ENCODE measurements at places on chromosomes 16 and 17.

- DNase-seq = no peak
Measured at GRCh38 chr16:82340531-82340930, 170.5 kb upstream of the MPHOSPH6 start.

DNA sequence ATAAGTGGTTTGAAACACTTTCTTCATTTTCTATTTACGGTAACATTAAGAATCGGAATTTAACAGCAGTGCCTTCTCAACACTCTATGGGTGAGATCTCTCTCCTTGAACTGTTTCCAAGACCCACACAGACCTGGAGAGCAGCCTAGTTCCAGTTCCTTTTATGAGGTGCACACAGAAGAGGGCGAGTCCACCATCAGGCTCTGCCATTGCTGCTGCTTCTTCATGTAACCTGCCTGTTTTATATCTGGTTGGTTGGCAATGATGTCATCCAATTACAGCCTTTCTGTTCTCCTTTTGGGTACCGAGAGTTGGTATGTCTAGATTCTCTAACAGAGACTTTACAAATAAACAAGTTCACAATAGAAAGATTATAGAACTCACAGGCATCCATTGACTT is 225.7 kb downstream of the UTP18 start:
- DNase-seq = no peak

GRCh38 chr17:69246726-69247375 is 18.2 kb upstream of the ABCA10 start:
- DNase-seq = peak; percentile 44

DNA sequence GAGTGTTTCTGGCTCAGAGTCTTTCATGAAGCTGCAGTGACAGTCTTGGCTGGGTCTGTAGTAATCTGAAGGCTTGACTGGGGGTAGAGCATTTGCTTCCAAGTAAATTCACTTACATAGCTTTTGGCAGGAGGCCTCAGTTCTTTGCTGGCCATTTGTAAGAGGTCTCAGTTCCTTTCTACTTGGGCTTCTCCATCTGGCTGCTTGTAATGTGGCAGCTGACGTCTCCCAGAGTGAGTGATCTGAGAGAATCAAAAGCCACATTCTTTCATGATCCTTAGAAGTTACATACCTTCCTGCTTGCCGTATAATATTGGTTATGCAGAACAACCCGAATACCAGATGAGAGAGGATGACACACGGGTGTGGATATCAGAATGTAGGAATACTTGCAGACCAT is 39.8 kb downstream of the NF1 start:
- DNase-seq = no peak

- DNase-seq = no peak
Measured at GRCh38 chr16:61726125-61726524, 310.1 kb downstream of the CDH8 start.

DNA sequence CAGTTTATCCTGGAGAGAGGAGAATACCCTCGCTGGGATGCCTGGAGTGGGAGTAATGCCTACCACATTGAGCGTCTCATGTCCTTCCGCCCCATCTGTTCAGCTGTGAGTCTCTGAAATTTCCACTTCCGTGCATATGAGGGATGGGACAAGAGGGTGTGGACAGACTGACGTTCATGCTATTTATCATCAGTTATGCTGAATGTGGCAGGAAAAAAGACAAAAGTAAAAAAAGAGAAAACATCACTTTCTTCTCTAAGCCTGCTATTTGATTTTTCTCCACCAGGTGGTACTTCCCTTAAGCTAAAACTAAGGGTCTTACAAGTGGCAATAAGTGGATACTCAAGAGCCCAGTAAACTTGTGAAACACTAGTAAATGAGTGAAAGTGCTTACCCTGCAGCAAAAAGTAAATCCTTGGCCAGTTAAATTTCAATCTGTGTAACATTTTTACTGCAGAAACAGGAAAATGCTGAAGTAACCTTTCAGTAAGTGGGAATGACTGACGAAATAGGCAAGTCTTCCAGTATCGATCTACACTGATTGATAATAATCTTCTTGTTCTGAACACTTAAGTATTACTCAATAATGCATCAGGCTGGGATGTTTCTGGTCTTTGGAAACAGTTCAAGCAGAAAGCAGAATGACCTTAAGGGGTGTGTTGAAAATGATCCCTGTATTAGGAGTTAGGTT is 5.6 kb downstream of the CRYBA1 start:
- DNase-seq = no peak

DNA sequence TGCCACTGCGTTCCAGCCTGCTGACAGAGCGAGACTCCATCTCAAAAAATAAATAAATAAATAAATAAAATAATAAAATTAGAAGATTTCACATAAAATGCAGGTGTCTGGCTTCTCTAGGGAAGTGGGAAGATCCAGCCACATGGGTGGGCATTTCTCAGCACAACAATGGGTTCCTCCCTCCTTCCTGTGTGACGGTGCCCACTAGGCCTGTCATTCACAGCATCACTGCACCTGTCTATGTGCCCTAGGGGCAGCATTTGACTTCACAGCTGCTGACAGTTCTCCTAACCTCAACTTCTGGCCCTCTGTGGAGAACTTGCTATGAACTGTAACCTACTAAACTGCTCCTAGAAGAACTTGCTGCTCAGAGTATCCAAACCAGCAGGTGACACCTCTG is 3.0 kb downstream of the ABHD15 start:
- no peak for DNase-seq

DNA sequence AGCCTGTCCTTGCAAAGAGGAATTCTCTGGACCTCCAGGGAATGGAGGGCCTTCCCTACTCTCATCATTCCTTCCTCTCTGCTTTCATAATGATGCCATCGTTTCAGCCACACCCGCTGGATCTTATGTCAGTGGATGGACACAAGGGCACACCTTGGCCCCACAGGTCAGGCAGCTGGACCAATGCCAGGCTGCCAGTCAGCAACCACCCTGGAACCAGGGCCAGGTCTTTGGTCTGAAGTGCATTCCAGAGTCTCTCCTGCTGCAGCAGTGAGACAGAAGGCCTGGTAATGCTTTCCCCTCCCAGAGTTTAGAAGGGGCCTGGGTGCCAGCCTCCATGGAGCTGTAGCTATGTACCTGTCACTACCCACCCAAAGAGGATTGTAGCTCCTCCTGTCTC is 7.4 kb downstream of the C1QL1 start:
- DNase-seq = no peak

- DNase-seq = no peak
Measured at GRCh38 chr16:78866521-78866920, 734.0 kb downstream of the MAF start.

DNA sequence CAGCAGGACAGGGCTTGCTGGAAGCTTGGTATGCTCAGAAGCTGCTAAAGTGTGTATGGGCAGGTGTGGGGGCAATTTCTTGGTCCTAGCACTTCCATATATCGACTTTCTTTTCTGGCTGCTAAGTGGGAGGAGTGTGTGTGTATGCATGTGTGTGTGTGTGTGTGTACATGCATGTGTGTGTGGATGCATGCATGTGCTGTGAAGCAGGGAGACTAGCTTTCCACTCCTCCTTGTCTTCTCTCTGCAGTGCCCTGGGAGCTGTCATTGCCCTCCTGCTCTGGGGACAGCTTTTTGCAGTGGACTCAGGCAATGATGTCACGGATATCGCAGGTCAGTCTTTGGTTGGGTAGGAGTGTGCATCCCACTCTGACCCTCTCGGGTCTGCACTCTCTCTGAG is 1.6 kb downstream of the HP start:
- DNase-seq = no peak

DNA sequence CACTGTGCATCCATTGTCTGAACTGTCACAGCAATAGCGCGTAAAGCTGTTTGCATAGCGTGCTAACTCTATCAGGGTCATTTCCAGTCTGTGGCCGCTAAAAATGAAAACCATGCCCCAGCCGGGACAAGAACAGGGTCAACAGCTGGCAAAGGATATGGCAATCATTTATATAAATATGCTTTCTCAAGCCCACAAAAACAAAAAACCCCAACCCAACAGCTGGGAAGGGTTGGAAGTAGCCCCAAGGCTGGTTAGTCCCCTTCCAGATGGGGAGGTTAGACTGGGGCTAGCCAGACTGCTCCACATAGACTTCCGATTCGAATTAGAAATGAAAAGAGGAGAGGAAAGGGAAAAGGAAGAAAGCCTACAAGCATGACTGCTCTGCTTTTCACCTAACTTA is 203.3 kb upstream of the TBX2 start:
- DNase-seq = no peak

- DNase-seq = no peak
Measured at GRCh38 chr16:24477492-24477891, 61.9 kb upstream of the RBBP6 start.

GRCh38 chr16:84223456-84223855 is 16.4 kb downstream of the KCNG4 start:
- no peak for DNase-seq

DNA sequence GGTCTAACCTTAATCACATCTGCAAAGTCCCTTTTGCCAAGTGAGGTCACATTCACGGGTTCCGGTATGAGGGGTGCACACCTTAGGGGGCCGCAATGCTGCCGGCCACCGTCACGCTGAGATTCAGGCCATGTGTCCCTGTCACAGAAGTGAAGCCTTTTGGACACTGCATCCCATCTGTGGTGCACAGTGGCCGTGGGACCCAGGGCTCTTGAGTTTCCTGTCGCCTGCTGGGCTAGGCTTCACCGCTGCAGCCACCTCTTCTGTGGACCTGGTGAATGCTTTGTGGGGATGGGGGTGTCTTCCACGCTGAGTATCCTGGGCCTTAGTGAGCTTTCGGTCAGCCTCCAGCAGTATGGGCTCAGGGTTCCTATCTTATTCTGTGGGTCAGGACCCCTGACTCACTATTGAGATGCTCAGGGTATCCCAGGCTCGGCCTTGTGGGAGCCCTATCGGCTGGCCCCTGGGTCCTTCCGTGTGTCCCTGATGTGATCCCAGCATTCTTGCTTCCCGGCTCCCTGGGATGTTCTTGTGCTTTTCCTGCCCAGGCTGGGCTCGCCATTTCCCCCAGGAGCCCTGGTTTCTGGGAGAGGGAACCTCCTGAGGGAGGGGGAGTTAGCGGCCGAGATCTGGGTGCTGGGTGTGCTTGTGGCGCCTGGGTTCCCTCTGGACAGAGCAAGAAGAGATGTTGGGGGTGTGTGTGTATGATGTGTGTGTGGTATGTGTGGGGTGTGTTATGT is 4.9 kb upstream of the SLC38A10 start:
- no peak for DNase-seq

DNA sequence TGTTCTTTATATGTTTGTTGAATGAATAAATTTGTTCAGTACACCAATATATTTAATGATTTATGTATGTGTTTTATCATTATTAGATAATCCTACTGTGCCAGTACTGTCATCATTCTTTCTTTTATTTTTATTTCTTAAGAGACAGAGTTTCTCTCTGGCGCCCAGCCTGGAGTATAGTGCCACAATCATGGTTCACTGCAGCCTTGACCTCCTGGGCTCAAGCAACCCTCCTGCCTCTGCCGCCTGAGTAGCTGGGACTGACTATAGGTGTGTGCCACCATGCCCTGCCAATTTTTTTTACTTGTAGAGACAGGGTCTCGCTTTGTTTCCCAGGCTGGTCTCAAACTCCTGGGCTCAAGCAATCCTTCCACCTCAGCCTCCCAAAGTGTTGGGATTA is 41.8 kb downstream of the PAFAH1B1 start:
- DNase-seq = no peak

DNA sequence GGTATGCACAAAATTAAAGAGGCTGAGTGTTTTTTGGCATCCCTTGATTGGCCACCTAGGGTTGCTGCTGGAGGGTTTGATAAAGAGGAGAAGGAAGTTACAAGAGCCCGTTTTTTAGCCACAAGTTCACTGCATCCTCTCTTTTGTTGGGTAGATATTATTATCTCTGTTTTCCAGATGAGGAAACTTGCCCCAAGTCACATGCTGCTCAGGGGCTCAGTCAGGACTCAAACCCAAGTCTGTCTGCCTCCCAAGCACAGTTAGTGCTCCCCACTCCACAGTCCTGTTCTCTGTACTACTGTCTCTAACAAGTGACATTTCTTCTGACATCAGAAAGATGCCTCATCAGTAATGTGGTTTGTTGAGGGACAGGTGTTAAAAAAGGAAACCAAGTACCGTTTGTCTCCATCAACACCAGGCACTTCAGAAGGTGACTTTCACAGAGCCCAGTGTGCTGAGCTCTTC is 1.4 kb downstream of the NT5M start:
- DNase-seq = no peak

DNA sequence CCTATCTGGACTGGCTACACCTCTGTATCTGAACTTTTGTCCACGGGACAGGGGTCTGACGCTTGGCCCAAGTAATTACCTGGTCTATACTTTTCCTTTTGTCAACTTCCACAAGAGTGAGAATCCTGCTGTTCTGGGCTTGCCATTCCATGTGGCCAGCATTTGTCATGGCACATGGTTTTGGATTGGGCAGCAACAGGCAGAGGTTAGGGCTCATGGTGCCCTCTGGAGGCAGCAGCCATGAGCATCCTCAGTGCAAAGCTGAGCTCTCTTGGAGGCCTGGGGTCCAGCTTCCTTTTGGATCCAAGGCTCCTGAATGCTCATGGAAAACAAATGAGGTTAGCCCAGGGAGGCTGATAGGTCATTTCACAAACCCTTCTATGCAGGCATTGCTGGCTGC is 7.5 kb upstream of the EDC4 start:
- DNase-seq = peak; percentile 44

DNA sequence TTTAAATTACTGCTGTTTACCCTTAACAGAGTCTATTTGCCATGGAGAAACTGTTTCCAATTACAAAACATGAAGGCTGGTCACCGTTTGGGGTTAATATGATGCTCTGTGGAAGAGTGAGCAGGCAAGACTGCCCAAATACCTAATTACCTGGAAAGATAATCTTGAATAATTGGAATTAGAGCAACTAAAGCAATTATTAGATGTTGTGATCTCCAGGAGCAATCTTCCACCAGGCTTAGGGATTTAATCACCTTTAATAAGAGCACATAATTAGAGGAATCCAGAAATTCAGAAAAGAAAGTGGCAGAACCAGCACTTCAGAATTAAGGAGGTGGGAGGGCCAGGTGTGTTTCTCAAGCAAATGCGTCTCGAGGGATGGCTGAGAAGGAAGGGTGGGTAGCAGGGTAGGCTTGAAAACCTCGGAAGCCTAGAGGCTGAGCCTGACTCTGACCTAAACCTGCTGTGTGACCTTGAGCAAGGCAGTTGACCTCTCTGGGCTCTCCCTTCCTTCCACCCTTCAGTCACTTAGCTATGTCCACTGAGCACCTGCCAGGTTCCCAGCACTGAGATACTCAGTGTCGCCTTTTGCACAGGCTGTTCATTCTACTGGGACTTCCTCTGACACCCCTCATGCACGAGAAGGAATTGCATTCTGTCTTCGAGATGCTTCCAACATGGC is 113.2 kb downstream of the GSG1L start:
- no peak for DNase-seq

GRCh38 chr17:7838090-7839075 is 4.4 kb downstream of the KDM6B start:
- DNase-seq = no peak

GRCh38 chr17:30347488-30347887 is 13.6 kb upstream of the TMIGD1 start:
- no peak for DNase-seq

Data from COR-L47 (cell line).